ENCODE measurements at places on chromosomes 5 and 9. TPM values are rescaled to one million over a fixed set of nuclear protein-coding genes. Genes with fewer than 3 reads are reported as not detected.

Gene TEX48
- total RNA-seq = not detected

Gene CLIC3
- 1.7 TPM for total RNA-seq

Gene PLPP7
- 127 TPM for total RNA-seq

Gene ACER2
- total RNA-seq = 3.4 TPM

Gene F2RL2
- total RNA-seq = 0.27 TPM

Gene TNC
- total RNA-seq = 2.5 TPM

Gene C1QTNF3
- total RNA-seq = 1.1 TPM

Gene PTGS1
- total RNA-seq = 3.4 TPM

Gene ZMYND19
- 11.6 TPM for total RNA-seq

Gene FIBCD1
- total RNA-seq = 0.40 TPM

Gene CTSV
- total RNA-seq = 0.27 TPM

Gene SLC6A18
- not detected for total RNA-seq

Gene LAMC3
- 0.07 TPM for total RNA-seq

Gene AGXT2
- total RNA-seq = not detected

Gene DRD1
- total RNA-seq = not detected

Gene CD180
- 0.64 TPM for total RNA-seq

Gene SHC3
- 0.59 TPM for total RNA-seq

Gene LRRC70
- total RNA-seq = 1.4 TPM

Gene PTPA
- 186 TPM for total RNA-seq

Gene ZNF782
- total RNA-seq = 4.4 TPM

Gene HAVCR1
- 0.17 TPM for total RNA-seq

Gene PCDHB6
- total RNA-seq = 0.32 TPM

Gene ADGRV1
- not detected for total RNA-seq

Gene HTR1A
- total RNA-seq = not detected

Gene SLC34A1
- not detected for total RNA-seq

Gene DMRT3
- not detected for total RNA-seq

Gene FREM1
- total RNA-seq = 2.7 TPM

Gene GLDC
- not detected for total RNA-seq

Gene PRUNE2
- 1.4 TPM for total RNA-seq

Gene N4BP3
- 2.7 TPM for total RNA-seq

Gene SPINK9
- total RNA-seq = 0.57 TPM

Gene IL3
- not detected for total RNA-seq

Gene GRIN3A
- 0.59 TPM for total RNA-seq

Gene STKLD1
- 0.17 TPM for total RNA-seq

Gene FBXO38
- total RNA-seq = 41.2 TPM
